ENCODE measurements at places on chromosomes 13 and 19.

GRCh38 chr13:109331898-109332297 lies 454.5 kb downstream of the IRS2 start:
- DNase-seq, result no peak

- no peak for DNase-seq
Measured at GRCh38 chr19:39182174-39182505, 14.6 kb upstream of the NCCRP1 start.

GRCh38 chr13:94713561-94714182 lies 1.3 kb upstream of the SOX21 start:
- no peak for DNase-seq

DNA sequence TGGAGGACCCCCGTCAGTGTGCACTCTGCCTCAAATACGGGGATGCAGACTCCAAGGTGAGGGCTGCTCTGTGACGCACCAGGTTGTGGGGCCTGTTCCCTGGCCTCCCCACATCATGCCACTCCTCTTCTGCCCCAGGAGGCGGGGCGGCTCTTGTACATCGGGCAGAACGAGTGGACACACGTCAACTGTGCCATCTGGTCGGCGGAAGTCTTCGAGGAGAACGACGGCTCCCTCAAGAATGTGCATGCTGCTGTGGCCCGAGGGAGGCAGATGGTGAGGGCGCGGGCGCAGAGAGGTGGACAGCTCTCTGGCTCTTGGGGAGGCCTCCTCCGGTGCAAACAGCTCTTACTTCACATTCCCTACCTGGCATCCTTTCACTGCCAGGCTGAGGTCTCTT lies 11.2 kb downstream of the KMT2B start:
- no peak for DNase-seq

DNA sequence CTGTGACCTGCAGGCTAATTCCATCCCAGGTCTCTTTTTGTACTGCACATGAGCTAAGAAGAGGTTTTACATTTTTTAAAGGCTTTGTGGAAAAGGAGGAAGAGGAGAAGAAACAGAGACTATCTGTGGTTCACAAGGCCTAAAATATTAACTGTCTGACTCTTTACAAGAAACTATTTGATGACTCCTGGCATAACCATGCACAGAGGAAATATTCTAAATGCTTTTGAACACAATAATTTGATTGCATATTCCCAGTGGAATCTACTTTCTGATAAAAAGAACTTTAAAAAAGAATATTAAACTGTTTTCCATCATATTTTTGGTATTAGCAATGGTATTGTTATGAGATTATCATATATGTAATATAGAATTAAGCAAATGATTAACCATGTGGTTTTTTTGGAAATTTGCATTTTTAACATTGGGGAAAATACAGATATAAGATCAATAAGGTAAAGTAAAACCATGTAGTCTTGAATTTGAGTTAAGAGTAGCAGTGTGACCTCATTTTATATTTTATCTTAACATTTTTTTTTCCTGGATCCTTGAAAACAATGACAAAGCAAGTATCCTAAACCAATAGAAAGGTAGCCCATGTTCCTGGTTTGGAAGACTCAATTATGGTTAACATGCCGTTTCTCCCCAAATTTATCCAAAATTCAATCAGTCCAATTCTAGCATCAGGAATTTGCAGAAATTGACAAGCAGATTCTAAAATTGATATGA lies 251.0 kb downstream of the UQCRFS1 start:
- DNase-seq, result no peak
